Activated naive CD4-positive, alpha-beta T cell treated with anti-CD3 and anti-CD28 coated beads, Interleukin-2, amount 10 ng/mL, durations not matched to agents 7 days and 5 days (primary cell): ENCODE measurements at places on chromosomes 1 and 21.

- DNase-seq: no peak
These were observed 19.9 kb upstream of the ERICH3 start for GRCh38 chr1:74693473-74693872.

GRCh38 chr1:9281071-9281827 lies 11.4 kb upstream of the SPSB1 start:
- no peak for DNase-seq

DNA sequence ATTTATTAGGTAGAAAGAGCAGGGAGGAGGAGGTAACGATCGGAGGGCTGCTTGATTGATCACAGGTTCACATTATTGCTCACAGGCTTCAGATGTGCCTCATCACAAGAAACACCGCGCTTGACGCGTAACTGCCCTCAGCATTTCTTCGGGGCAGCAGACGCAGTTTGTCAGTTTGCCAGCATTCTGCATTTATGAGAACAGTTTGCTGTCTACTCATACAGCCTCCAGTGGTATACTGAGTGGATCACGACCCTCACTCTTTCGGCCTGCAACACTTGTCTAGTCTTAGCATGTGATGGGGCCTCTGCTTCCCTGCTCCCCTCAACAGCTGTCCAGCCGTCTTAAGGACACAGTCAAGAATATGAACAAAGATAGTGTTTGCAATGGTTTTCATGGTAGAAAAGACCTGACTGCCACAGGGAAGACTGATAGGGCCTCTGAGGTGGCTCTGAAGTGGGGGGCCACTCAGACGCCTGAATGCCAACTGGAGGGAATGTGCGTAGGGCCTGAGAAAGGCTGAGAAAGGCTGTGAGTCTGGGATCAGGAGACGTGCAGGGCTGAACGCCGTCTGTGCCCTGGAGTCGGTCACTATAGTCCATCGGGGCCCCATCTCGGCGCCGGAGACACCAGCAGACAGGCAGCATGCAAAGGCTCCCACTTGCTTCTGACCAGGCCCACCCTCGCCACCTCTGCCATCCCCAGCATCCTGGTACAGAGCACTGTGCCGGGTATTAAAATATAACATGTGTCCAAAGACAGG lies 45.0 kb downstream of the UBE2G2 start:
- DNase-seq: no peak

DNA sequence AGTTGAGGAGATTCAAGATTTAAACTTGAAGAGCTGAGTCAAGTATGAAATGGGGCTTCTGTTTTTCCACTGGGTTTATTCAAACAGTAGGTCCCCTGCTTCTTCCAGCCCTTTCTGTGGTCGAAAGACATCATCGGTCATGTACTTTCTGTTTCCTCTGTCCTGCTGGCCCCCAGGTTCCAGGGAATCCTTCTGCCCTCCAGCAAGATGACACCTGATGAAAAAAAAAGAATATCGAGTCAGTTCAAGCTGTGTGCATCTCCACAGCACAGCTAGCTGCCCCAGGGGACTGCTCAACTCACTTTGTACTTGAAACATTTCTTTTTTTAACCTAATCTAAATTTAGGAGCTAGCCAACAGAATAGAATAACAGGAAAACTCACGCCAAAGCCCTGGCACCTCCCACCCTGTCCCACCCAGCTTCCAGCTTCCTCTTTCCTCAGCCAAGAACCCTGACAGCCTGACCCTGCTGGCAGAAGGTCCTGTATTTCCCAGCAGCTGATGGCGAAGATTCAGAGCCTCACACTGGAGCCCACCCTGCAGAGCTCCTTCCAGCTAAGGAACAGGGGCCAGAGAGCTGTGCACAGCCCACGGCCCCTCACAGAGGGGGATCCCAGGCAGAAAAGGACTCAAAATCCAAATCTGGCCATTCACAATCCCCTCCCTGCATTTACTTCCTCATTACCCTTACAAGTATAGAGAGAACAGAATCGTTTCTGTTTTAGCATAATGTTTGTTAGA lies 176.5 kb downstream of the PSMG1 start:
- no peak for DNase-seq

DNA sequence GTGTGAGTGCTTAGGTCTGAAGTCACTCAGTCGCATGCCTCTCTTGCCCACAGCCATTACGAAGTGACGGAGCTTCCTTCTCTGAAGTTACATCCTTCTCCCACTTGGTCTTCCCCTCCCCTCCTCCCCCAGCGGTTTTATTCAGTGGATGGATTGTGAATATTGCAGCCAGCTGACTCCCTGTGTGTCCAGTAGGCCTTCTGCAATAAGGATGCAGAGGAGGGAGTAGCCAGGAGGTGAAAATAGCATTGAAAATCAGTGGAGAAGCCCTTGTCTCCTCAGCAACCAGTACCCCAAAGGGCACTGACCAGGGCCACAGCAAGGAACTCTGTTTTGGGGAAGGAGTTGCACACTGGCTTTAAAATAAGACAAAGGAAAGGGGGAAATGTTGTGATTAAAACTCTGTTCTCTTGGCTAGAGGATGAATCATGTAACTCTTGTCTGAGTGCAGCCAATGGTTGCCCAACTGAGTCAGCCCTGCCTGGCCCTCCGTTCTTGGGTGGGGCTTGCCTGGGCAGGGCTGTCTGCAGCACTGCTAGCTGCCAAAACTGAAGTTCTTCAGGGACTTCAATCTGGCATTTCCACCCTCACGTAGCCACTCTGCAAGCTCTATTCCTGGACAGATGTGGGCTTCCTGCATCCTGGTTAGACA lies 4.3 kb downstream of the S100A10 start:
- DNase-seq: peak; percentile 40

DNA sequence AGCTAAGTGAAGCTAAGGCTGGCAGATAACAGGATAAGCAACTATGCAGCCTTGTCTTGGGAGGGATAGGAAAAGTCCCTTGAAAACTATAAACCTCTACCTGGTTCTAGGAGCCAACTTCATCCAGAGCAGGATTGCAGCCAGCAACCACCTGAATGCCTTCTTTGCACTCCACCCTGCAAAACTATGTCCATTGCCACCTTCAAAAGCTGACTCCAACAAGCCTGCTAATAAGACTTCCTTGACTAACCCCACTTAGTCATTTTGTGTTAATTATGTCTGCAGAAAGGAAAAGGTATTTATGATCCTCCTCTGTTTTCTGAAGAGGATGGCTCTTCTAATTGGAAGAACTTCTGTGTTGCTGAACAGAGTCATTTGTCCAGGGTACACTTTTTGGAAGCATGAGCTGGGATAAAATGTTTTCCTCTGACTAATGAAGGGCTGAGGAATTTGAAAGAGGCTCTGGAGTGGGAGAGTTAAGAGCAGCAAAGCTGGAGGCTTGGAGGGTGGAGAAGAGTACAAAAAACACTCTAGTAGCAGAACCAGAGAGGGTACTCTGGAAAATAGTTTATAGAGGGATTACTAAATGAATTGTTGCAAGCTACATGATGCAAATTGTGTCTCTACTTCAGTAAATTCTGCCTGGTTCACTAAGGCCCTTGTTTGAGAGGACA lies 9.6 kb upstream of the RIMKLA start:
- DNase-seq: no peak

- no peak for DNase-seq
These were observed 133.6 kb downstream of the DPYD start for GRCh38 chr1:97787231-97787630.

- no peak for DNase-seq
These were observed 4.0 kb downstream of the EDN2 start for GRCh38 chr1:41480204-41481108.
